PC-3 (cell line): ENCODE measurements at places on chromosomes 12 and 14. TPM values are rescaled to one million over a fixed set of nuclear protein-coding genes. Genes with fewer than 3 reads are reported as not detected.

DNA sequence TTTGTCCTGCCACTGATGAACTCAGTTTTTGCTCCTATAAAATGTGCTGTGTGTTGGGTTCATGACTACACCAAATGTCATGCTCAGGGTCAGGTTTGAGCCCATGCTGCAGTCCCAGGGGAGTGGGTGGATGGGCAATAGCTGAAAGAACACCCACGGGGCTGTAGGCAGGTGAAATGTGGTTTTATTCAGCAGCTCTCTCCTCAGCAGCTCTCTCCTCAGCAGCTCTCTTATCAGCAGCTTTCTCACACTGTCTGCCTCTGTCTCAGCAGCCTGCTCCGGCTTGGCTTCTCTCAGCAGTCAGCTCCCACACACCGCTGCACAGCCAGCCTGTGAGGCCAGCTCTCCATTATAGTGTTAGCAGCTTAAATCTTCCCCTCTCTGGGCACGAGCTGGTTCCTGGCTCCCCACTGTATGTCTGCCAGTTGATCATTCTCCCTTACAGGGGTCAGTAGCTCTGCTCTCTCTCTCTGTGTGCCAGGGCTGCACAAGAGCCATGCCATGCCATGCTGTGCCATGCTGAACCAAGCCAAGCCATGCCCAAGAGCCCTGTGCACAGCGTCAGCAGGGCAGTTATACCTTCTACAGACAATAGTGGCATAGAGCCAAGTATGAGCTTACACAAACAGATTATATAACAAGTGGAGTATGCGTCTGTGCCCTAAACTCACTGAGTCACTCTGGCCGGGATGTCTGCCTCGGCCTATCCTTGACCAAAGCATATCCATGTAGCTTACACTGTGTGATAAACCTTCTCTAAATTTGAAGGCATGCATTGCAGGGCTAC is 303.3 kb upstream of the TMPO start:
- DNase-seq, result no peak

- DNase-seq, result peak; percentile 42
Observed at GRCh38 chr12:60501124-60501729, 905.4 kb downstream of the SLC16A7 start.

GRCh38 chr12:116431677-116432300 is 127.4 kb upstream of the MAP1LC3B2 start:
- DNase-seq, result no peak

GRCh38 chr14:35046751-35047536 is 872 bp downstream of the FAM177A1 start:
- DNase-seq, result peak; percentile 35

DNA sequence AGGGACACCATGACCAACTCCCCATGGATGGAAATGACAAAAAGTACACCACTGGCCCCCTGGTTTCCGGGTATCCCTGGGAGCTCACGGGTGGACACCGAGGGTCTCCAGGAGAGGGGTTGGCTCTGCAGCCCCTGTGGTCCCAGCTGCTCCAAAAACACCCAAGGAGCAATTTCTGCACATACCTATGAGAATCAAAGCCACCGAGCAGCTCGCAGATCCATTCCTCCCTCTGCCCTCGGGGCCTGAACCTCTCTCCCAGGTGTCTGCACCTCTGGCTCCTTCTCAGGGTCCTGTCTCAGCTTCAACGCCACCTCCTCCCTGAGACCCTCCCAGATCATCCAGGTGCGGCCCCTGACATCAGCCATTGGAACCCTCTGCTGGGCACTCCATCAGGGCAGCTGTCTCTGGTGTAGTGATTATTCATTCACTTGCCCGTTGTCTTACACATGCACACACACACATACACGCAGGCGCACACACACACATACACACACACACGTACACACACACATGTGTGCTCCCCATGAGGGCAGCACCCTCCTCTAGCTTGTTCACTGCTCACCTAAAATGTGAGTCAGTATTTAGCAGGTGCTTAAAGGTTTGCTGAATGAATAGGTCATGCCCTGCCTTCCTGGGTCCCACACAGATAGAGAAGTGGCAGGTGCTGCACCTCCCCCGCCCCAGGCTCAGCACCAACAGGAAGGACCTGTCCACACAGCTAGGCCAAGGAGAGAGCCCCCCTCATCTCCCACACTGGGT is 5.9 kb downstream of the RIMBP2 start:
- no peak for DNase-seq

DNA sequence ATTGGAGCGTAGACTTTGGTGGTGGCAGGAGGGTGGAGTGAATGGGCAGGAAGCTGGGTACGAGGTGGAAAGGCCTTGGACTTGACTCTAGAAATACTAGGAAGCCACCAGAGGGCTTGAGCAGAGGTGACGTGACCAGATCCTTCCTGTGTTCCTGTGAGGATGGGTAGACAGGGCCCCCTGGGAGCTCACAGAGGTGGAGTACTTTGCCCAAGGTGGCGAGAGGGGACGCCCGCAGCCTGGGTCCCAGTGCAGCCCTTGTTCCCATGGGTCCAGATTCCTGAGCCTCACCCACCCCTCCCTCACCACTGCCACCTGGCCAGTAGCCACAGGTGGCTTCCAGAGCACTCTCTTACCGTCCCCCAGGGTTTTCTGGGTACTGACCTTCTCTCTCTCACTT is 89.8 kb downstream of the KIF26A start:
- no peak for DNase-seq

DNA sequence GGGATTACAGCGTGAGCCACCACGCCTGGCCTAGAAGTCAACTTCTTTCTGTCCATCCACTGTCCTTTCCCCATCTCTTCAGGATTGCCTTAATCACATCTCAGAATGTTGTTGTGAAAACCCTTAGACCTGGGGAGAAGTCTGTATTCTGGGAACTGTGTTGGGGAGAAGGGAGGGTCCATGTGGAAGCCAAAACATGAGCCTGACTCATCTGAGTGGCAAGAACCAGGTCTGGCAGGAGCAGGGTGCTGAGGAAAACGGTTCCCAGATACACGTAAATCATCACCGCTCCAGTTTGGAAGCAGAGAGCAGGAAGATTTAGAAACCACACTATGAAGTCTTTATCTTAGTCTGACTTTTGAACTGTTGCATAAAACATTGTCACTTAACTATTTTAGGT is 245.6 kb upstream of the RGS6 start:
- DNase-seq, result no peak

- no peak for DNase-seq
Observed at GRCh38 chr12:107984973-107985372, 144.1 kb upstream of the WSCD2 start.

DNA sequence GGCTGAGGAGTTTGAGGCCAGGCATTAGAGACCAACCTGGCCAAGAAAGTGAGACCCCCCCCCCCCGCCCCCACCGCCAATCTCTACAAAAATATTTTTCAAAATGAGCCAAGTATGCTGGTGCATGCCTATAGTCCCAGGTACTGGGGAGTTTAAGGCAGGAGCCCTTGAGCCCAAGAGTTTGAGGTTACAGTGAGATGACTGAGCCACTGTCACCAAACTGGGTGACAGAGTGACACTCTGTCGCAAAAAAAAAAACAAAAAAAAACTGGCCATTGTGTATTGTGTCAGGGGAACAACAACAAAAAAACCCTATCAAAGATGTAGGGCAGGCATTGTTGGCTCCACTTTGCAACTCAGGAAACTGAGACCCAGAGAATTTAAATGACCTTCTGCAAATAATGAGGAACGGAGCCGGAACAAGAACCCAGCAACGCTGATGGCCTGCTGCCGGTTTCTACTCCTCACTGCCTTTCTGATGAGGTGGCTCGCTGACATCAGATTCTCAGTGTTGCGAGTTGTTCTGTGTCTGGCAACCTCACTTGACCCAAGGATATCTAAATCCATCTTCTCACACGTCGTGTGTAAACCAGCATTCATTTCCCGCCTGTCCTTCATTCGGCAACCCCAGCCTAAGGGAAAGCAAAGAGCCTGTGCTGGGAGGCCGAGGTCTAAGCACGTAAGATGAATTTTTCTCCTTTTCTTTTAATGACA is 195.2 kb upstream of the CRY1 start:
- no peak for DNase-seq

DNA sequence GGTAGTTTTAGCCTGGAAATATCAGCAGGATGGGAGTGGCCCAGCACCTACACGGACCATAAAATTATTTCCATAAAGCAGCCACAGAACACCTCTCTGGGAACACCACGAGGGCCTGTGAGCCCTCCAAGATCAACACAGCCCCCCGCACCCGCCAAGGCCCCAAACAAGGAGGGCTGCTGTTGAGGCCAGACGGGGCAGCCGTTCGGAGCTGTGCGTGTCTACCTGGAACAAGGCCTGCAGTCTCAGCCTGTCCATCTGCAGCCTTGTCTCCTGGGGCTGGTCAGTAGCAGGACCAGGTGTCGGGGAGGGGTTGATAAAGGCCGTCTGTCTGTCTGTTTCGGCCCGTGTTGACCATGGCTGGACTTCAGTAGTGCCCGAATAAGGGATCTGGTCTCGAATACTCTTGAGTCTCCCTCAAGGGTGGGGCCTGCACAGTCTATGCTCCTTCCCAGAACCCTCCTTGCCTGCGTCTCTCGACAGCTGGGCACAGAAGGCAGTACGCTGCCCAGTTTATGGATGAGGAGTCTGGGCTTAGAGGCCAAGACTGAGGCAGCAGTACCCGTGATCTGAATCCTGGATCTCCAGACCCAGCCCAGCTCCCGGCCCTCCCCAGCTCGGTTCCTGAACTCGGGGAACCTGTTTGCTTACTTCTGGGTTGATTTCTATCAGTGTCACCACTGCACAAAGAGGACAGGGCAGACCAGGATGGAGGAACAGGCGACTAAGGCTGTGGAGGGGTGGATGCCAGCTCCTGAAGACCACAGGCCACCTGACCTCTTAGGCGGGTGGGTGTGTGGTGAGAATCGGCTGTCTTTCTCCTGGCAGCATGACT is 23.1 kb upstream of the DLK1 start:
- peak; percentile 58 for DNase-seq

- DNase-seq, result no peak
Observed at GRCh38 chr14:38255408-38255672, 553 bp downstream of the CLEC14A start.

GRCh38 chr12:27463511-27464219 is 17.1 kb downstream of the SMCO2 start:
- DNase-seq, result no peak

- no peak for DNase-seq
Observed at GRCh38 chr14:101066826-101067510, 163.4 kb upstream of the RTL1 start.

GRCh38 chr14:70830998-70831781 is 21.9 kb upstream of the MAP3K9 start:
- no peak for DNase-seq

DNA sequence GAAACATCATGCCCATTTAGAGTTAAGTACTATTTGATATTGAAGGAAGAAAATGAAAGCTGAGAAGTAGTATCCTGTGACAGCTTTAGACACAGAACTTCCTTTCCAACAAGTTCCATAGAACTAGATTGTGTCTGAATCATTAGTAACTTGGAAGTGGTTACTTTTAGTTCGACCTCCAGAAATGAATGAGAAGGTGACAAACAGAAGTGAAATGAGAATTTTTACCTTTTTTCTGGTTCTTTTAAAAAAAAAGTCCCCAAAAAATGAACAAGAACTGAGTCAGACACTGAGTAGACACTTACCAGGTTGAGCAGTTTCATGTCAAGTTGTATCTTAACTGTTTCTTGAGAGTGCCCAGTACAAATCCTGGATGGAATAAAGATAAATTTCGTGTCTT is 3.0 kb downstream of the ATP6V0A2 start:
- no peak for DNase-seq

DNA sequence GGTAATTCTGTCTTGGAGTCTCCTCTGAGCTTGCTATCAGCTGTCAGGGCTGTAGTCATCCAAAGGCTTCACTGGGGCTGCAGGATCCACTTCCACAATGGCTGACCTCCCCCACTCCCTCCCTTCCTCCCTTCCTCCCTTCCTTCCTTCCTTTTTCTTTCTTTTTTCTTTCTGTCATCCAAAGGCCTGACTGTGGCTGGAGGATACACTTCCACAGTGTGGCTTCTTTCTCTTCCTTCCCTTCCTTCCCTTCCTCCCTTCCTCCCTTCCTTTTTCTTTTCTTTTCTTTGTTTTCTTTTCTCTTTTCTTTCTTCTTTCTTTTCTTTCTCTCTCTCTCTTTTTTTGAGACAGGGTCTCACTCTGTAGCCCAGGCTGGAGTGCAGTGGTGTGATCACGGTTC is 30.6 kb downstream of the ARF6 start:
- DNase-seq, result no peak

- DNase-seq, result no peak
Observed at GRCh38 chr14:99633141-99633540, 11.8 kb upstream of the HHIPL1 start.

- no peak for DNase-seq
Observed at GRCh38 chr12:89351489-89352241, 636 bp downstream of the DUSP6 start.

- no peak for DNase-seq
Observed at GRCh38 chr14:104262515-104263514, 124.4 kb downstream of the KIF26A start.

DNA sequence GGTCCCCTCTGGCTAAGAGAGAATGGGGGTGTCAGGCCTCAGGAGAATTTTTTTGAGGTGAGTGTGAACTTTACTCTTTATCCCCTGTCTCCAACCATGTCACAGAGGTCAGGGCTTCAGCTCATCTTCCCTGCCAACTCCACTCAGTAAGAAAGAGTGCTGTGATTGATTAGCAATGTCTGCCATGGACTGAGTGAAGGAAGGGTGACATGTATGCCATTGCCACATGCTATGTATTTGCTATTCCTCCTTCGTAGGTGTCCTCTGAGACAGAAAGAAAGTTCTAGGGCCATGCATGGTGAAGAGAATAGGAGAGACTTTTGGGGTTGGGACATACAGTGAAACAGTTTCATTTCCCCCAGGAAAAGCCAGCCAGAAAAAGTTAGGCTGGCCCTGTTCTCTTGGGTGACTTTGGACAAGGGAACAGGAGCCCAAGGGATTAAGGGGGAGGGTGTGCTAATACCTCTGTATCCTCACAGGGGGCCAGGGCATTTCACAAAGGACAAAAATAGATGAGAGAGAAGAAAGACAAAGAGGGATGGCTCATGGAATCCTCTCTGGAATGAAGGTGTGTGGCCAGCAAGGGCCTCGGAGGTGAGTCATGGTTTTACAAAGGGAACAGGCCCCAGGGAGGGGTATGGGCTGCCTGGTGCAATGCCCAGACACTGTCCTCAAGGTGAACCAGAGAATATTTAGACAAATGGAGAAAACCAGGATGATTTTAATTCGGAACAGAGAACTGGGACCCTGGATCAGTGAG is 13.9 kb upstream of the MYL2 start:
- DNase-seq, result peak; percentile 90

DNA sequence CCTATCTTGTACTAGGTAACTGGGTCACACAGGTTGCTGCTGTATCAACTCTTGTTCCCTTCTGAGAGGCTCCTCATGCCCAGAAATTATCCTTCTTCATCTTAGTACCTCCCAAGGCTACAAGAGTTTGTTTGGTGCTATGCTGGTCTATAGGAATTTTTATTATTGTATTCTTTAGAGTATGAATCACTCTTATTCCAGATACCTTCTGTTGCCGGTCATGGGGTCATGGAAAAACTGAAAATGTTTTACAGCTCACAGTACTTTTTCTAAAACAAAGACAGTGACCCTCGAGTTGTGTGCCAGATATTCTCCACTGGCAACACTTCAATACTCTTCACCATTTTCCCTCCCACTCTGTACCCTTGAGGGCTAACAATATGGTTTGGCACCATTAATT is 1598.0 kb upstream of the TMEM132C start:
- peak; percentile 56 for DNase-seq

GRCh38 chr14:78316786-78317185 is 146.6 kb downstream of the NRXN3 start:
- DNase-seq, result no peak

The PTPRB gene
- 0.46 and 0.66 TPM in 2 replicates for total RNA-seq

The RDH12 gene
- not detected in 2 replicates for total RNA-seq

The SMIM41 gene
- not detected in 2 replicates for total RNA-seq

The TPPP2 gene
- not detected in 2 replicates for total RNA-seq
